Substantia nigra (tissue), 51 donors: ENCODE measurements at places on chromosomes 11 and 22.
A peak's percentile ranks its signal among the peaks of the same experiment; 100 is the strongest.

DNA sequence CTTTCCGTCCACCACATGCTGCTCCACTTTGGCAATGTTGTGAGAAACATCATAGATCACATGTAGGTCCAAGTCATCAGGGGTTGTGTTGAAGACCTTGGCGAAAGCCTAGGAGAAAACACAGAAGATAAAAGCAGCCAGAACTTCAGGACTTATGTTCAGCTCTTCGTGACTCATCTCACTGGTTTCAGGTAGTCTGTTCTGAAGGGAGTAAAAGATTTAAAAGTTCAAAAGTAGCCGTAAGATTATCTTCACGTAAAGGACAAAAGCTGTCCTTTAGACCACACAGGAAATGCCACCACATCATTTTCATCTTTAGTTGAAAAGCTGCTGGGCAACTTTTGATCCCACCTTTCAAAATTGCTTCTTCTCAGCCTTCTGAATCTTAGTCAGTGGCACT, 16.9 kb downstream of the RTCB start:
- DNase-seq, result no peak

DNA sequence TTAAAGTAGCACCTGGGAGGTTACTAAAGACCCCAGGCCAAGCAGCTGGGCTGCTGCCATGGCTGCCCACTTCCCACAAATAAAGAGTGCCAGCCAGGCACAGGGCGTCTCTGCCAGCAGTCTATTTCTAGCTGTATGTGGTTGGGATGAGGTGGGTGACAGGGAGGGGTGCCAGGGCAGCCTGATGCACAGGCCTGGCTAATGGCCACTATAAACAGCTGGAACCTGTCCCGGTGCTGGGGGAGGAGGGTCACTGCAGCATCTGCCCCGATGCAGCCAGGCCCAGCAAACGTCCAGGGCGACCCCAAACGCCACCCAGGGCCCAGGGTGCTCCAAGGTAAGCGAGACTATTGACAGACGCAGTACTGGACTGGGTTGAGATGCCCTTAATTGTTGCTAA, 37.4 kb downstream of the SCUBE1 start:
- no peak for DNase-seq

- no peak for DNase-seq
Observed at GRCh38 chr11:14132312-14132711, 169.8 kb downstream of the SPON1 start.

GRCh38 chr22:46577368-46578249, 40.2 kb upstream of the CELSR1 start:
- DNase-seq, result no peak

DNA sequence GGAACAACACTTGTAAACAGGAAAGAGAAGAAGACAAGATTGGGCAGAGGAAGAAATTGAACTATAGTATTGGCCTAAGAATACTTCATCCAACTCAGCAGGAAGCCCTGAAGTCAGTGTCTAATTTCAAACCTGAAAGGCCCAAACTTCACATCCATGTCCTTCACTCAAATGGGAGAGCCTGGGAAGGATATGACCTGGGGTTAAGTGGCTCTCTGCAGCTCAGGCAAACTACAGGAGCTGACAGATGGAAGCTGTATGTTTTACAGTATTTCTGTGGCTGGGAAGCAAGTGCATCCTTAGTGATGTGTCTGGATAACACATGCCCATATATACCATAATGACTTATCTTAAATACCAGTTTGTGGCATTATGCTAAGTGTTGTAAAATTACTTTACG, 196.2 kb downstream of the SOX6 start:
- no peak for DNase-seq

- no peak for DNase-seq
Observed at GRCh38 chr22:46055181-46055875, 78.4 kb upstream of the WNT7B start.

GRCh38 chr22:49765951-49766350, 61.7 kb downstream of the BRD1 start:
- DNase-seq, result no peak

GRCh38 chr11:118605116-118605867, 2.1 kb upstream of the PHLDB1 start:
- DNase-seq, result peak; percentile 31

DNA sequence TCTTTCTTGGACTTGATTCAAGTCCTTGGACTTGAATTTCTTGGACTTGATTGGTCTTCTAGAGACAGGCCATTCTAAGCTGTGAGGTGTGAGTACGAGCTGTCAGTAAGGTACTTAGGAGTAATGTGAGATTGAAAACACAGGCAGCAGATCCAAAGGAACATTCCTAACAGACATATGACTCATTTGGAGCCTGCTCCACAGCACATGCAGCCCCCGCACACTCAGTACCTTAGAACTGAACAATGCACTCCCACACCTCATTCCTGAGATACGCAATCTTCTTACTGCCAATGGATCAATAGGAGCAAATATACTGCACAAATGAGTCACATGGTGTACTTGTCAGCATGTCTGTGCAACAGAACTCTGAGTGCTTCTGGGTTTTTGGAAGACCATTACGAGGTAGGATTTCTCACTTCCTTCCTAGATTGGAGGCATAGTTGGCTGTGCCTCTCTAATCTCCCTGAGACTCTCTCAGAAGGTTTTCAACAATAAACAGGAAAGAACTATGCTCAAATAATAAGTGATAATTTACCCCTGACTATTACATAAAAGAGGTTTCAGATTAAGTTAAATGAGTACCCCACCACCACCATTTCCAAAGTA, 243.1 kb downstream of the KCNA4 start:
- no peak for DNase-seq

- no peak for DNase-seq
Observed at GRCh38 chr11:68581901-68582300, 102.4 kb upstream of the GAL start.

DNA sequence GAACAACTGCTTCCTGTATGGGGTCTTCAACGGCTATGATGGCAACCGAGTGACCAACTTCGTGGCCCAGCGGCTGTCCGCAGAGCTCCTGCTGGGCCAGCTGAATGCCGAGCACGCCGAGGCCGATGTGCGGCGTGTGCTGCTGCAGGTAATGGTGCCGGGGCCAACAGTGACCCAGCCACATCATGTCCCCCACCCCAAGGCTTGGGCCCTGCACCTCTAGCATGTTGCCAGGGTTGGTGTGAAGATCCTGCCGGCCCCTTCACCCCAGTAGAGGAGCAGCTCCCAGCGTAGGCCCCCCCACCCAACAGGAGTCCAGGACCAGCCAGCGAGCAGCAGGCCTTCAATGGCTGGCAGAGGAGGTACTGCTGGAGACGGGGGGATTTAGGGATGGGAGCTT, 15.9 kb downstream of the TAB1 start:
- no peak for DNase-seq

DNA sequence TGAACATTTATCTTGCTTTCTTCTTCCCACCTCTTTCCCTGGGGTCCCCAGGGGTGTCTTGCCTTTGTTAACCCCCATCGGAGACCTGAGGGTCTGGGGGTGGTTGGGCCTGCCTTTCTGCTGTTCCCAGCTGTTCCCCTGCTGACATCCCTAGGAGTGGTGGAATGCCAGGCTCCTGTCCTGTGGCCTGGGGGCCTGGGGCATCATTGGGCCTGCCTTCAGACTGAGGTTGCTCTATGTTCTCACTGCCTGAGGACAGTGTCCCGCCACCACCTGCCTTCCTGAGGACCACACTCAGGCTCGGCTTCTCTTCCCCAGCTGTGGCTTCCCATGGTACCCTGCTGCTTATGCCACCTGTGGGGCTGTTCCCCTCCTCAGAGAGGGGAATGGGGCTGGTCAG, 1.1 kb upstream of the IL18BP start:
- DNase-seq, result no peak

DNA sequence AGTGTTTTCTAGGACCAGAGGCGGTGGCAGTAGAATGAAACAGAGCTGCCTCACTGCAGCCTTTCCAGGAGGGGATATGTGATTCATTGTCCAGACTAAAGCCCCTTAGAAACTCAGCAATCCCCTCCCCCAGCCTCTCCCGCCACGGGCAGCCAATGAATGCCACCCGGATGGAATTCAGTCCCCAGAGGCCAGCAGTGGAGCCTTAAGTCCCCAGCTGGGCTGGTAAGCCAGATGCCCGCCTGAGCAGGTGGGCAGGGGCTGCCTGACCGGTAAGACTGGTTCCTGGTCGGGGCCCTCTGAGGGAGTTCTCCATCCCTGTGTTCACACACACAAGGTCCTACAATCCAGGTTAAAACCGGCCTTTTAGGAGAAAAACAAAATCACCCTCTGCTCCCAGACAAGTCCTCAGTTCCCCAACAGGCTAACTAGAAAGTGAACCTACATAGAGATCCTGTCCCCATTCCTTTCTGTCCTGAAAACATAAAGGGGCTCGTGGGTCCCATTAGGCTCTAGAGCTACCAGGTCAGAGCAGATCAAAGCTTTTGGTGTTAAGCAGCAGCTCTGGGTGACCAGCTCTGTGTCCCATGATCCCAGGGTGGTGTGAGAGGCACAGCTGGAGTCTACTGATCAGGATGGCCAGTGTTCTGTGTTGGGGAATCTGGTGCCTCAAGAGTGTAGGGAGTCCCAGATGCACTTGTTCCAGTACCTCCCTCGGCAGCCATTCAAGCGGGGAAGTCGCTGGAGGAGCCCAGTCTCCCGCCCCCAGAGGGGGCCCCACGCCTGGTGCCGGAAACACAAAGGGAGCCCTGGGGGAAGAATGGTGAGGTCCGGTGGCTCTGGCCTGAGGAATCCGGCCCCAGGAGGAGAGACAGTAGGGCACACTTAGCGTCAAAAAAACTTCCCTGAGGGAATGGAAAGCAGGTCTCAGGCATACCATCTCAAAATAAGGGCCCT, 2.6 kb downstream of the PATZ1 start:
- DNase-seq, result no peak
